ENCODE measurements at places on chromosomes 4 and X.

DNA sequence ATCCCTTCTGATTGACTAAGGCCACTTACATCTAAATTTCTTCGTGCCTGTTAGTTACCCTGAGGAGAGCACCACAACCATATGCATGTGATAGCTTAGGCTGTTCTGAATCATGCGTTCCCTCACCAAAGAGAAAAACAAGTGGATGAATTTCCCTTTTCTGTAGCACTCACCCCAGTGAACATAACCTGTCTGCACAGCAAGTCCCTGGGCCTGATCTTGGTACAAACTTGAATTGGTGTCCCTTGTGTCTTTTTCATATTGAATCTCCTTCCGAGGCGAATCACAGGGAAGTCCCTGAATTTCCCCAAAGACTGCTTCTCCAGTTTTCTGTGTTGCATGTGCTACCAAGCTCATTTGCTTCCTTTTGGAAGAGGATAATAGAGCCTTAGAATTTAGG lies 100.4 kb downstream of the KLHL8 start:
- DNase-seq = no peak

- DNase-seq = peak; percentile 52
Observed at GRCh38 chrX:42732506-42732905, 45.5 kb downstream of the PPP1R2C start.

- DNase-seq = no peak
Observed at GRCh38 chr4:185752872-185753271, 59.1 kb downstream of the SORBS2 start.

GRCh38 chr4:144723471-144723870 lies 77.5 kb downstream of the HHIP start:
- DNase-seq = no peak

Measured in islet precursor cell (in vitro differentiated cells).